RCC 7860 (cell line): ENCODE measurements at places on chromosomes 6 and 20.

DNA sequence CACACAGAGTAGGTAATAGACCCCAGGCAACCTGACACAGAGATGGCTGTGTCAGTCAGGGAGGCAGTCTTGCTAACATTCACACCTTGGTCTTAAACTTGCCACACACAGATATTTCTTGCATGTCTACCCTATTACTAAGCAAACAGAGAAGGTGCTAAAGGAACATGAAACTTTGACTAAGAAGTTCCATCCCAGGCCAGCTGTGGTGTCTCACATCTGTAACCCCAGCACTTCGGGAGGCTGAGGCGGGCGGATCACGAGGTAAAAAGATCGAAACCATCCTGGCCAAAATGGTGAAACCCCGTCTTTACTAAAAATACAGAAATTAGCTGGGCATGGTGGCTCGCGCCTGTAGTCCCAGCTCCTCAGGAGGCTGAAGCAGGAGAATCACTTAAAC lies 222.4 kb upstream of the JARID2 start:
- no peak for DNase-seq

DNA sequence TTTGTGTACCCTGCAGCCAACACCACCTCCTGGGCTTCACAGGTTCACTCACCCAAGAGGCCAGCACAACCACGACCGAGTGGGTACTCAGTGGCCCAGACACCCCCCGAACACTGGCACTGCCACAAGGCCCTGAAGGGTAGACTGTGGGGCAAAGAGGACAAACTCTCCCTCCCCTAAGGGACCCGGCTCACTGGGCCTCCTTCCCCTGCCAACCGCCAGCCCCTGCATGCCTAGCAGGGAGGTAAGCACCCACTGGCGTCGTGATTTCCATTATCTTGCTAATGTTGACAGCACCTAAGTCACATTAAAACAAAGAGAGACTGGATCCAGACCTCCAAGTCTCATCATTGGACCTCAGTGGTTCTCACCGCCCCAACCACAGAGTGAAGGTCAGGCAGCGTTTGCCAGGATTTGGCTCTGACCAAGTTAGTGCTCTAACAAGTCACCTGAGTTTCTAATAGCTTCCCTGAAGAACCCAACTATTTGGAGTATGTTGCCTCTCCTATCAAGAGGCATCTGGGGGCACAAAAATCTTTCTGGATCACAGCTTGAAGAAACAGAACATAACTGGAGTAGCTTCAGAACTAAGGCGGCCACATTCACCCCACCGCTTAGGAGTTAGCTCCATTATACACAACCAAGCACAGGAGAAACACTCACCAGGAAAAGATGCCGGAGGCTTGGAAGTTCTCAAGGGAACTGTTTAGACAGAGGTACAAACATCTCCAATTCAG lies 14.0 kb upstream of the APMAP start:
- DNase-seq = no peak

DNA sequence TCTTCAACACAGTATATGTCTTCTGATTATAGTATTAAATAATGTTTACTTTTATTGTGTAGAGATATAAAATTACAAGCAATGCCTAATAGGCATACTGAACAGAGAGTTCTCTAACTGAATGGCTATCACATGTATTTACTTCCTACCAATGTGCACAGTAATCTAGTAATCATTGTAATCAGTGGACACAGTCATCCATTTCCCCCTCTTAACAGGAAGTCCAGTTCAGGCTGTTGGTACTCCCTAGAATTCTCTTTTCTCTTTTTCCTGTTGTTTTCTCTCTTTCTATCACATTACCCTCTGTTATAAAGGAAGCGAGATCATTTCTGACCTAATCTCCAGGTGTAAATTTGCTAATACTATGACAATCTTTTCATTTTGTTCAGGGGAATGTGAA lies 172.5 kb downstream of the HTR1B start:
- no peak for DNase-seq

DNA sequence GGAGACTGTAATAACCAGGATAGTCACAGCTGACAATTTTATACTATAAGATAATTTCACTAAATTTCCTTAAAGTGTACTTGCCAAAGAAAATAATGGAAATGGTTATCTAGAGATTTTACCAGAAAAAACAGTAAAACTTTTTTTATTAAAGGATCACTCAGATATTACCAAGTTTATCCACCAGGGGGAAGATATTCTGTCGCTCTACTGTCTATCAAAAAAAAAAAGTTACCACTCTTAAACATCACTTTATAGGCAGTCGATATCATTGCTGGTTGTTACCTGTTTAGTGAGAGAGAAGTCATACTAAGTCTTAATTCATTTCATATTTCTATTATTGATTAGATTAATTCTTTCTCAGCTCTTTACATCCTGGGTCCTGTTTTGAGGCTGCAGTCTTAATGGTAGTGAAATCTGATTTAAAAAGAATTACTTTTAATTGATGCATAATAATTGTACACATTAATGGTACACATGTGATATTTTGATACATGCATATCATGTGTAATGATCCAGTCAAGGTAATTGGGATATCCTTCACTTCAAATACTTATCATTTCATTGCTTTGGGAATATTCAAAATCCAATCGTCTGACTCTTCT lies 18.9 kb downstream of the L3MBTL3 start:
- no peak for DNase-seq

DNA sequence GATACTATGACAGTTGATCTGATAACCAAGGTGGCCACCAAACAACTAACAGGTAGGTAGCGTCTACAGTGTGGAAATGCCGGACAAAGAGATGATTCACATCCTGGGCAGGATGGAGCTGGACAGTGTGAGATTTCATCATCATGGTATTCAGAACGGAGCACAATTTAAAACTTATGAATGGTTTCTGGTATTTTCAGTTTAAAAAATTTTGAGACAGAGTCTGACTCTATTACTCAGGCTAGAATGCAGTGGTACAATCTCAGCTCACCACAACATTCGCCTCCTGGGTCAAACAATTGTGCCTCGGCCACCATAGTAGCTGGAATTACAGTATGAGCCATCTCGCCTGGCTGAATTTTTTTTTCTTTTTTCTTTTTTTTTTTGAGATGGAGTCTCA lies 43.8 kb downstream of the CEP57L1 start:
- DNase-seq = peak; percentile 72

GRCh38 chr6:25735261-25735660 lies 19.3 kb upstream of the SLC17A4 start:
- no peak for DNase-seq

GRCh38 chr6:127538750-127539264 lies 19.7 kb upstream of the MTCL3 start:
- DNase-seq = no peak

DNA sequence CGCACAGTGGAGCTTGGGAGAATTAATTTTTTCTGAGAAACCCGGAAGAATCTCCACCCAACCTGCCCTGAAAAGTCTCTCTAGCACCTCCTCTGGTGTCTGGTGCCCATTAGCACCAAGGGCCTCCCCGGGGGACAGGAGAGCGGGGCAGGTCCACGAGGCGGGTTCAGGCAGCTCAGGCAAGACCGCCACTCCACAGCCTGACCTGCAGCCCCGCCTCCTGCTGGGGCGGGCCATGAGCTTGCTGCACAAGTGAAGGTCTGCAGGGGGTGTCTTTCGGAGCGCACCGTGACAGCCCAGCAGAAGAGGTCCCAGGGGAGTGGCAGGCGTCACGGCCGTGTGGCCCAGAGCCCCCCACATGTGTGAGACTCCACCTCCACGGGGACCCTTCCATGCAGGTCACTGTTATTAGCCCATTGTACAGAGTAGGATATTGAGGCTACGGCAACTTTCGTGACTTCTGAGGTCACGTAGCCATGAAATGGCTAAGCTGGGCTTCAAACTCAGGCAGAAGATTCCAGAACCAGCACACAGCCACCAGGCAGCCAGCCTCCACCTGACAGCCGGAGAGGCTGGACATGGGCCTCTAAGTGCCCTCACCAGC lies 63.9 kb upstream of the SLCO4A1 start:
- DNase-seq = no peak

DNA sequence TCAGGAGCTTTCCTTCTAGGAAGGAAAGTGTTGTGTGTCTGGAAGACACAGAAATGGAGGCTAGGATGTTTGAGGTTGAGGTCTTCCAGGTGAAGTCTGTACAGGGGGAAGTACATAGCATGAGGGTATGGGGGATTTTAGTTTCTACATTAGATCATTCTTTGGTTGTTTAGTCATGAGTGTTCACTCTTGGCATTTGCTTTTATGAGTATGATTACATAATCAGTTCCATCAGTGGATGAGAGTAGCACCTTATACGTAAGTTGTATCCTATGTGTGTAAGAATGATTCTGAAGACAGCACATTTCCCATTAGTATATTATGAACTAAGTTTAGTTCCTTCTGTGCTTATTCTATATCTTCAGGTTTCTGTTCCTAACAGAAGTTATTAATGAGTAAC lies 1.9 kb downstream of the CDYL start:
- DNase-seq = no peak

GRCh38 chr6:85344996-85345395 lies 104.9 kb upstream of the NT5E start:
- DNase-seq = no peak

DNA sequence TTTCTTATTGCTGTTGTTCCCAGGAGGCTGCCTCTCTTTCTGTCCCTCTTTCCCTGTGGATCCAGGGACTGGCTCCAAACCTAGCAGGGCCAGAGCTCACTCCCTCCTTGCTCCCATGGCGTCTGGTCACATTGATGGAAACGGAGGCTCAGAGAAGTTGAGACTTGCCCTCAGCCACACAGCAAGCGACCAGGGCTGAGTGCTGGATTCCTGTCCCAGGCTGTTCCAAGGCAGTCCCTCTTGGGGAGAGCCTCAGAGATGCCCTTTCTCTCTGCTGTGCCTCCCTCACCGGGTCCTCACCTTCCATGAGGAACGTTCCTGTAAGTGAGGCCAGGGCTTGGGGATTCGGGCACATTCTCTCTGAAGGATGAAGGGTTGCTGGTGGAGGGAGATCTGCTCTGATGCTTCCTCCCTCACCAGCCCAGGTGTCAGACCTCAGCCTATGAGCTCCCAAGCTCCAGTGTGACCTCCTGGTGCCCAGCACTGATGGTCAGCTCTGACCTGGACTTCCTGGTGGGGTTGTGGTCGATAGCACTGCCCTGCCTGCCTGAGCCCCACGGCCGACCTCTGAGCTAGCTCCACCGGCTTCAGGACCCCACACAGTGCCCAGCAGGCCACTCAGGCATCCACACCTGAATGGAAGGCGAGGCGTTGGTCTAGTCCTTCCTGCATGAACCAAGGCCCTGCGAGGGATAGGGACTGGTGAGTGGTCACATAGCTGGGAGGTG lies 26.8 kb downstream of the SUN5 start:
- DNase-seq = no peak

- DNase-seq = peak; percentile 88
These were observed 97.9 kb downstream of the SSR1 start for GRCh38 chr6:7215131-7215530.

- DNase-seq = no peak
These were observed 1.3 kb downstream of the TAP1 start for GRCh38 chr6:32852018-32852843.

DNA sequence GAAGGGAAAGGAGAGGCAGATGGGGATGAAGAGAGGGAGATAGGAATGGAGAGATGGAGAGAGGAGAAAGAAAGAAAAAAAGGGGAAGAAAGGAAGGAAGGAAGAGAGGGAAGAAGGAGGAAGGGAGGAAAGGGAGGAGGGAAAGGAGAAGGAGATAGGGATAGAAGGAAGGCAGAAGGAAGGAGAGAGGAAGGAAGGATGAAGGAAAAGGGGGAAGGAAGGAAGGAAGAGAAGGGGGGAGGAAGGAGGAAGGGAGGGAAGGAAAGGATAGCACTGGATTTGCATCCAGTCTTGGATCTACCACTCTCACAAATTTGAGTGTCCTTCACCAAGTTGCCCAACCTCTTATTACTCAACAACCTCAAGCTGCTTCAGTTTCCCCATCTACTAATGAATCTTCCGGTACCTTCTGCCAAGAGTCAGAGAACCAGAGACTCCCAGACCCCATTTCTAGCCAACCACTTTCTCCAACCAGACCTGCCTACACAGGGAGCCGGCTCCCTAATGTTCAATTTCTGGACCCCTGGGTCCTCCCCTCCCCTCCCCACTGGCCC lies 79.7 kb upstream of the FOXP4 start:
- no peak for DNase-seq

DNA sequence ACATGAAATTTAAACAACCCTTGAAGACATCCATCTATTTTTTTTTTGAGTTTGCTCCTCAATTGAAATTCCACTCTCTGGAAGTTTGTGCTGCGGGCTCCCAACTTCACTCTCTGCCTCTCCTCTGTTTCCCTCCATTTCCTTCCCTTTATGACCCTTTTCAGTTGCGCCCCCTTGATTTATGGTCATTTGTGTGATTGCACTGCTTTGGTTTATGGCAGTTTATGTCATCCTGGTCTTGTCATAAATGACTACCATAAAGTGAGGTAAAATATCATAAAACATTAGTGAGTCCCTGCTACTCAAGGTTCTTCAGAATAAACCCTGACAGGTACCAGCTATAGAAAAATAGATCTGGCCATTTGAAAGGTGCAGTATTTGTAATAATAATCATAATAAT lies 348.3 kb upstream of the ZFP64 start:
- DNase-seq = no peak

GRCh38 chr20:61728786-61729770 lies 336.6 kb downstream of the TAF4 start:
- no peak for DNase-seq

- no peak for DNase-seq
These were observed 124.2 kb downstream of the FHL5 start for GRCh38 chr6:96687121-96687520.

GRCh38 chr6:41940759-41941279 lies 789 bp downstream of the CCND3 start:
- DNase-seq = no peak

DNA sequence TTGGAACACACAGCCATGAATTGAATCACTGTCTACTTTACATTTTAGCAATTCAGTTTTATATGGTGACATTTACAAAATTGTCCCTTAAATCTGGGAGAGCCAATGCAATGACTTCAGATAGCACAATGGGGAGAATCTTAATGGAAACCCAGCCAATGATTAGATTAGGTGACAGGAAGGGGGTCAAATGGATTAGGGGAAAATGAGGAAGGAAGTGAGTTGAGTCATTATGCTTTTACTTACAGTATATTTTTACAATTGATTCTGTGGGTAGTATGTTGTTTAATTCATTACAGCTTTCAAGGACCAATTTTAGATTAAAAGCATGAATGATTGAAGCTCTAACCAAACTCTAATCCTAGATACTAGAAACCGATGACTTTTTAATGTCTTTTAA lies 229.8 kb downstream of the SOX4 start:
- DNase-seq = no peak

GRCh38 chr6:169457762-169458161 lies 204.1 kb upstream of the THBS2 start:
- DNase-seq = no peak

DNA sequence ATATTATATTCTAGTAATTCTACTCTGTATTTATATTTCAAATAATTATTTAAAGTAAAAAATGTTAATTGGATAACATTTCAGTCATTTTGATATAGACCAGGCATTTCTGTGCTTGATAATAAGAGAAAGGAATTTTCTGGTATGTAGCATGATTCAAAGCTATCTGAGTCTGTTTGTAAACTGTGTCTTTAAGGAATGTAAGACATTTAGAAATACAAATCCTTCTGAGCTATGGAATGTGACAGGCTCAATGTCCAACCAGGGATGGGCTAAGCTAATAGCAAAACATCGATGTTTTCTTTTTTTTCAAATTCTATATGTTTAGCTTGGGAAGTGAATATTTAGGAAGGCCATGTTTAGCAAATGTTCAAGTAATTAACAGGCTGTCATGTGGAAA lies 41.5 kb upstream of the FAM83B start:
- DNase-seq = no peak
